ENCODE measurements at places on chromosomes 1 and 21.

GRCh38 chr21:39125752-39126485 is 57.3 kb downstream of the PSMG1 start:
- peaks cover 6% of the 10 kb centered on the region for H3K27me3 ChIP-seq
- peaks cover 6% of the 10 kb centered on the region for H3K36me3 ChIP-seq
- H3K27ac ChIP-seq = no peak overlapping the region
- peaks cover 9% of the 10 kb centered on the region for H3K4me1 ChIP-seq
- peak; percentile 39 for DNase-seq
- H3K4me3 ChIP-seq = no peak overlapping the region

- H3K4me1 ChIP-seq = peaks cover 24% of the 10 kb centered on the region
- H3K27me3 ChIP-seq = peaks cover 5% of the 10 kb centered on the region
- H3K4me3 ChIP-seq = no peak overlapping the region
- H3K27ac ChIP-seq = peak overlapping the region; percentile 71
- DNase-seq = no peak
Observed at GRCh38 chr1:66563941-66564630, 30.1 kb downstream of the SGIP1 start.

- no peaks in the 10 kb centered on the region for H3K36me3 ChIP-seq
- H3K27ac ChIP-seq = no peak overlapping the region
- H3K27me3 ChIP-seq = peaks cover 83% of the 10 kb centered on the region
- DNase-seq = no peak
Observed at GRCh38 chr1:175597969-175598765, 145.2 kb downstream of the TNR start.

- no peak for DNase-seq
- no peaks in the 10 kb centered on the region for H3K36me3 ChIP-seq
Observed at GRCh38 chr1:37398096-37398495, 76.3 kb upstream of the ZC3H12A start.

- peaks cover 4% of the 10 kb centered on the region for H3K27me3 ChIP-seq
- no peak overlapping the region for H3K27ac ChIP-seq
- no peaks in the 10 kb centered on the region for H3K36me3 ChIP-seq
- no peak for DNase-seq
- H3K4me1 ChIP-seq = no peaks in the 10 kb centered on the region
Observed at GRCh38 chr1:61226791-61227567, 144.6 kb downstream of the NFIA start.

Measured in nephron progenitor cell (in vitro differentiated cells).